ENCODE measurements at places on chromosomes 5 and 9.

GRCh38 chr5:38765399-38765861 lies 80.4 kb upstream of the OSMR start:
- DNase-seq: no peak

DNA sequence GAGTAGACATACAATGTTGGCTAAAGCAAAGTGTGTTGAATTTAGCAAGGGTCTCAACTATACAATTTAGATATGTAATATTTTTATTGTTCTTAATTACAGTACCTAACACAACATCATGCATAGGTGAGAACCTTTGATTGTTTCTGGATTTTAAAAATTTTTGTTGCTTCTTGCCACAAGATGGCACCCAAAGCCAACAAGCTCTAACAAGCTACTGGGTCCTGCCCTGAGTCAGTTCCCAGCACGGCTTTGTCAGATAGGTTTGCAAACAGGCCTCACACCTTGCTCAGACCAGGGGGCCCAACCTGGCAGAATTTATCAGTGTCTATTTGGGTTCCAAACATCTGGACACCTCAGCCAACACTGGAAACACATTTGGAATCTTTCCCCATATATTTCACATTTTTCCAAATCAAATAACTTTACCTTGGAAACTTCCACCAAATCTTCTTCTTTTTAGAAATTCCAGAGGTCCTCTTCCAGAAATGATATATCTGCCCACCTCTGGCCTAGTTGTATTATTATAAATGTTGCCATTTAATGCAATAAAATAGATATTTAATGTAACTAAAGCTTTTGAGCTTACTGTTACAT lies 49.5 kb upstream of the EGFLAM start:
- DNase-seq: no peak

DNA sequence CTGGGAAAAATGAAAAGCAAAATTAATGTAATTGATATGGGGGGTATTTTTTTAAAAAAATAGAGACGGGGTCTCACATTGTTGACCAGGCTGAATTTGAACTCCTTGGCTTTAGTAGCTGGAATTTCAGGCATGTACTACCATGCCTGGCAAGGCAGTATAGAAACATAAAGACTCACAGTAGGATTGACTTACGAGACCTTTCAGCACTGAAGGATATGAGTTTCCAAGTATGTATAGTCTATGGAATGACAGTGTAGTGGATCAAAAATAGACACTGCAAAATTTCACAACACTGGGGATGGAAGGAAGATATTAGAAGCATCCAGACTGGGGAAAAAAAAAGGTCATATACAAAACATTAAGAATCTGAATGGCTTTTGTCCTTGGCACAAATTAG lies 6.8 kb downstream of the DCP2 start:
- DNase-seq: no peak

GRCh38 chr5:24073107-24073506 lies 565.7 kb downstream of the PRDM9 start:
- no peak for DNase-seq

- DNase-seq: peak; percentile 57
These were observed 347.6 kb downstream of the GADD45G start for GRCh38 chr9:89952401-89952800.
